CD4-positive, alpha-beta T cell treated with Interleukin-17A for 4 hours (primary cell): ENCODE measurements at places on chromosomes 6 and 20.
A peak's percentile ranks its signal among the peaks of the same experiment; 100 is the strongest.

GRCh38 chr6:49564552-49564951 is 14.1 kb downstream of the C6orf141 start:
- no peak for DNase-seq

GRCh38 chr20:22207280-22207679 is 377.1 kb downstream of the FOXA2 start:
- no peak for DNase-seq

DNA sequence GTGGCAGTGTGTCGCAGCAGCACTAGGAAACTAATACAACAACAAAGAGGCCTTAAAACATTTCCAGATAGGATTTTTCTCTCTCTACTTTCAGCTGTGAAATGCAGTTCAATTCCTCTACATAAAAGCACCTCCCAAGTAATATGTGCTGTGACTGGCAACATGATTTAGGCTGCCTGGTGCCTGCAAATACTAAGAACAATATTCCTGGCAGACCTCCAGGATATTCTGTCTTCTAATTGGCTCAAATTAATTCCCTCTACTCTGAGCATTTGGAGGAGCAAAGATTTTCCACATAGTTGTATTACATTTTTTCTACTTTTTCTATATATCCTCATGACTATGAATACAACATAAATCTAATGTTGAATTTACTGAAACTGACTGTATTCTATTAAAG is 33.2 kb downstream of the SCGN start:
- DNase-seq = no peak

DNA sequence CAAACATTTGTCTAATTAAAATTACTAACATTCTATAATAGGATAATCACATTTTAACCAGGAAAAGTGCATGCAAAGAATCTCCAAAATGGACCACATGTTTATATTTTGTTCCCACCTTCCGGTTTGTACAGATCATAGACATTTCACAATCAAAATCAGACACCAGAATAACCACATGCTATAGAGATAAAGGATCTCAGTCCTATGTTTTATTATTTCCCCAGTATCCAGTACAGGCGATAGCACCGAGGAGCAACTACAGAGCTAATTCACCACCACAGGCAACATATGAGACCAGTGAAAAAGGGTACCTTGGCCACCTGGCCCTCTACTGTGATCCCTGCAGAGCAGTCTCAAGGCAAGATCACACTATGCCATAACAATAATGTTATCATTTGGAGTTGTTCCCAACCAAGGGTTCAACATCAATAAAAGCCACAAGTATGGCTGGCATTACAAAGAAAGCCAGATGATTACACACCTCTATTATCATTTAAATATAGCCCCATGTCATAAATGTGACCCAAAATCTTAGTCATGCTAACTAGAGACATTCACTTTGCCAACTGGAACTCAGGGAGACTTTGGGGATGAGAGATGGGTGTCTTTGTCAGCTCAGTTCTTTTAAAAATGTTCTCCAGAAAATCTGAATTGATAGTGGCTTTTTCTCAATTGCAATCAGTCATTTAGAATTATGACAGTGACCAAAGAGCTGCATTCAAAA is 46.7 kb downstream of the RALGAPA2 start:
- no peak for DNase-seq

DNA sequence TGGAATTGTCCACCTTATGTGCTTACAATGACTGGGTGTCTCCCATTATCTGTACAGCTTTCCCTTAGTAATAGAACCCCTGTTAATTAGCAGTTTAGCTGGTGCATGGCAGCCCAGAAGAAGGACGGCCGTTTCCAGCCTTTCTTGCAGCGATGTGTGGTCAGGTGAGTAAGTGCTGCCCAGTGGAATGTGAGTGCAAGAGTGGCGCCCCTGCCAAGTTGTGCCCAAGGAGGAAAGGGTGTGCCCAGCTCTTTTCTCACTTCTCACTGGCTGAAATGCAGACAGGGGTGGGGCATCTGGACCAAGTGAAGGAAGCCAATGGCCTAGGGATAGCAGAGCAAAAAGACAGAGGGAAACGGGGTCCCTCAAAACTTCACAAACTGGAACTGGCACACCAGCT is 296.8 kb downstream of the PREX1 start:
- no peak for DNase-seq

GRCh38 chr6:142478117-142478516 is 176.3 kb downstream of the ADGRG6 start:
- DNase-seq = peak; percentile 13

DNA sequence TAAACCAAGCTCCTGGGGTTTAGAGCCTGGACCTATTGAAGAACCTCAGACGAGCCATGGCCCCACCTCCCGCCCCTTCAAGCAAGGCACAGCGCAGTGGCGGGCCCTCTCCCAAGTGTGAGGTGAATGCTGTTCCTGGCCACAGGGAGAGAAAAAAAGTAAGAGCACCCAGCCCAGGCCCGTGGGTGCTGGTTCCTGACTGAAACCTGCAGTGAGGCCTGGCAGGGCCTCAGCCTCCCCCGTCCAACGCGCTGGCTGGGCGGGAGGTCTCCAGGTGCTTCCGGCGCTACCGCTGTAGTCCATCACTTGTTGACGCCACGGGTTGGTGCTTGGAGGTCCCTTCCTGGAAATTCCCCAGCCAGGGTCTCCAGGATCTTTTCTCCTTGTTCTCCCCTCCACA is 5.5 kb upstream of the FAM83C start:
- no peak for DNase-seq
